Activated CD8-positive, alpha-beta memory T cell treated with anti-CD3 and anti-CD28 coated beads for 4 hours (primary cell): ENCODE measurements at places on chromosomes 3 and 15.

GRCh38 chr3:108293858-108294257 lies 2.5 kb upstream of the HHLA2 start:
- no peak for DNase-seq

- no peak for DNase-seq
These were observed 303.4 kb downstream of the ZNF621 start for GRCh38 chr3:40827942-40828688.

GRCh38 chr3:3288255-3288654 lies 108.8 kb upstream of the CRBN start:
- DNase-seq, result no peak

GRCh38 chr15:75313116-75313845 lies 22.6 kb upstream of the COMMD4 start:
- no peak for DNase-seq

- no peak for DNase-seq
These were observed 128.2 kb downstream of the SCAPER start for GRCh38 chr15:76776969-76777368.

- no peak for DNase-seq
These were observed 150.1 kb downstream of the FGF12 start for GRCh38 chr3:192577271-192577670.

DNA sequence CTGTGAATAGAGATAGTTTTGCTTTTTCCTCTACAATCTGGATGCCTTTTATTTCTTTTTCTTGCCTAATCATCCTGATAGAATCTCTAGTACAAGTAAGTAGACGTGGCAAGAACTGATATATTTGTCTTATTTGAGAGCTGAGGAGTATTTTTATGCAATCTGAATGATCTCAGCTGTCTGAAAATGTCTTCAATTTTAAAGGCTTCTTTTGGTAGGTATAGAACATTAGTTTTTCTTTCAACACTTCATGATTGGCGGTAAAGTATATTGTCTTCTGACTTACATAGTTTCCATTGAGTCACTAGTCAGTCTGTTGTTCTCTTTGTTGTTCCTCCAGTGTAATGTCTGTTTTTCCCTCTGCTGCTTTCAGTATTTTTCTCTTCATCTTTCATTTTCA lies 31.3 kb downstream of the MGA start:
- no peak for DNase-seq

DNA sequence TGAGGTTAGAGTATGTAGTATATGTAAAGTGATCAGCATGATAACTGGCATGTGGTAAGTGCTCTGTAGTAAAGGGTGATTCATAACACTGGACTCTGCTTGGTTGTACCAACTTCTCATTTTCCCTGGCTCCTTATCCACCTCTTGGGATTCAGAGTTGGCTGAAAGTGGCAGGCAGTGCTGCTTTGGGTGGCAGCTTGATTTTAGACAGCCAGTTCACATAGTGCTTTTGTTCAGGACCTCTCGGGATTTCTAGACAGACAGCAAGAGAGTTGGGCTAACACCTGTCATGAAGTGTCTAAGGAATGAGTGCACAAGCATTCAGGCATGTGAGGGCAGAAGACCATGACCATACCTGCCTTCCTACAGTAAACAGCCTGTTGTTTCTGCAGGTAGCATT lies 69.0 kb downstream of the RBM6 start:
- no peak for DNase-seq

GRCh38 chr3:38137615-38138348 lies 679 bp upstream of the MYD88 start:
- no peak for DNase-seq

DNA sequence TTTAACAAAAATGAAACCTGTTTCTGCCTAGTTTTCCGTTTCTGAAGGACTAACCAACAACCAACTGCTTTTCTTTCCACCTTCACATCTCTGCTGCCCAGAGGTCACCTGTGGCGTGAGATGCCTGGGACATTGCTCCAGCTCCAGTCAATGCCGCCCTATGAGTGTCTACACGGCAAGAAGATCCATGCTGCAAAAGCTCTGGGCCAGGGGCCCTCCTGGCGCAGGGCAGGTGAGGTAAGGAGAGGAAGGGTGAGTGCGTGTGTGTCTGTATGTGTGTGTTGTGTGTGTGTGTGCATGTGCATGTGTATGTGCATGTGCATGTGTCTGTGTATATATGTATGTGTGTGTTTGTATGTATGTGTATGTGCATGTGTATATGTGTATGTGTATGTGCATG lies 131.4 kb downstream of the NSMCE3 start:
- DNase-seq, result no peak

DNA sequence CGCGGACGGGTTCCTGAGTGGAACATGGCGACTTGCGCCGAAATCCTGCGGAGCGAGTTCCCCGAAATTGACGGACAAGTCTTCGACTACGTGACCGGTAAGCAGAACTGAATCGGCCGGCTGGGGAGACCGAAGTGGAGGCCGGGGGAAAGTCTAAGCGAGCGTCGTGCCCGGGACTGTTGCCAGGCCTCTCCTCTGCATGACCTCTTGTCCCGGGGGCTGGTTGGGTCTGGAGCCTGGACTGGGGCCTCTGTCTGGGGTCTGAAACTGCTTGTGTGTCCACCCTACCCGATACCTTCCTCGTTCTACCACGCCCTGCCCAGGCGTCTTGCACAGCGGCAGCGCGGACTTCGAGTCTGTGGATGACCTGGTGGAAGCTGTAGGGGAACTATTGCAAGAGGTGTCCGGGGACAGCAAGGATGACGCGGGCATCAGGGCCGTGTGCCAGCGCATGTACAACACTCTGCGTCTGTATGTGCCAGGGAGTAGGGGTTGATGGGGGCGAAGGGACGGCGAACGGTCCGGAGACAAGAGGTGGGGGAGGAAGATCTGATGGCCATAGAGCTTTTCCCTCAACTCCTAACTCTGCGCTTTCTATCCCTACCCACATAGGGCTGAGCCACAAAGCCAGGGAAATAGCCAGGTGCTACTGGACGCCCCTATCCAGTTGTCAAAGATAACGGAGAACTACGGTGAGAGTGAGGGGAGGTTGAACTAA lies at the start of gene ABCF3:
TSS of gene ABCF3 (plus strand) at position 16 of the 718 bp plus-strand sequence. CDS start at position 25, 9 bp downstream.
- DNase-seq, result no peak

GRCh38 chr3:146071632-146072031 lies 89.4 kb downstream of the PLOD2 start:
- DNase-seq, result no peak

- no peak for DNase-seq
These were observed 10.4 kb downstream of the SLITRK3 start for GRCh38 chr3:165185707-165186327.

DNA sequence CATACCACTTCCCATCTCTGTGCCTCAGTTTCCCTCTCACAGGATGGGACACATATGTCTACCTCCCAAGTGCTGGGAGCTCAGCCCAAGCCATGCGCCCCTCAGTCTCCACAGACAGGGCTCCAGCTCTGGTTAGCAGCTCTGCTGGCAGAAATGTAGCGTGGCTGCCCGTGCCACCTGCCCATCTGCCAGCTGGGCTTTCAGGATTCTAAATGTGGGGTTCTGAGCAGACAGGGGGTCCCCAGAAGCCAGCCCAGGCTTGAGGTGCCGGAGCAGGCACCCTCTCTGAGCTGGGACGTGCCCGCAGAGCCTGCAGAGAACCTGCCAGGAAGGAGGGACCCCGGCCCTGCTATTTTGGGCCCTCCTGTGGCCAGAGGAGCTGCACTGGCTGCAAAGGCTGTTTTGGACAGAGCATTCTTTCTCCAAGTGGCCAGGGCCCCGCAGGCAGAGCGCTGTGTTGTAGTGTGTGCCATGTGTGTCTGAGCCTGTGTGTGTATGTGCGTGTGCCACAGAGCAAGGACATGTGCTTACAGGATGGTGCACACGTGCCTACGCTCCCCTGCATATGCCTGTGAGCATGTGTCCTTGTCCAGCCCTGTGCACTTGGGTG lies 31.7 kb downstream of the PSTPIP1 start:
- no peak for DNase-seq

DNA sequence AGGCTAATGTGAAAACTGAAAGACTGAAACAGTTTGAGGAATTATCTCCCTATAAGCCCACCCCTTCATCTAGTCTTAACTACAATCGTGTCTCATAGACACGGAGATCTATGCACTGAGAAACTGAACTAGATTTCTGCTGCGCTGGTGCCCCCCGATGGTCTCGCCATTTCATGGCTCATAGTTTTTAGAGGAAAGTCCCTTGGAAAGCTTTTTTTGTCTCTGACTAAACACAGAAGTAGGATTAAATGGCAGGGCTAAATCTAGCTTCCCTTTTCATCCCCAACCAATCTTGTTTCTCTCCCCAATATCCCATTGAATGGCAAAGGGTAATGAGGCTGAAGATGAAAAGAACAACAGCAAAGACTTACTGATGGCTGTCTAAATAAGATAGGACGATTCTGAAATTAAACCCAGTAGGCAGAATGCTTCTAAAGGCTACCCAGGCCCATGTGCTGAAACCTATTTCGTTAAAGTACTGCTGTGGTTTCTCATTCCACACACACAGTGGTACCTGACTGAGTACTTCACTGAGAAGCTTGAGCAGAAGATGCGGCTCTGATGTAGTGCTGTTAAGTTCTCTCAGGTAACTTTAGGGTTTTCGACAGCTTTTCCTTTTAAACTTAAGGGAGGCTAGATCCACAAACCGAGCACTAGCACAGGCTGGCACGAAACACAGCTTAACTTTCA lies 142.7 kb downstream of the GADL1 start:
- peak; percentile 13 for DNase-seq

DNA sequence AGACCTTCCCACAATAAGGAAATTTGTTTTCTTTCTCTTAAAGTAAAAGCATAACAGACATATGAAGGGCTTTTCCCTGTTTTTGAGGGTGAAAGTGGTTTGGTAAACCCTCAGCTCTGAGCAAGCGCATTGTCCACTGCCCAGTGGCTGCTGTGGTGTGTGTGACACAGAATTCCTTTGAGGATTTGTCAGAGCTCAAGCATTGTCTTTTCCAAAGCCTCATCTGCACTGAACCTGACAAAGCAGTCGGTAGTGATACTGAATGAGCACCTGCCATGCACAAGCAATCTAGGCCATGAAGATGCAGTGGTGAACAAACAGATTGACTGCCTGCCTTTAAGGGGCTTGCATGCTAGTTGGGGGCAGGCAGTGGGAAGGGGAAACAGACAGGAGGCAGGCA lies 128.3 kb downstream of the PLCL2 start:
- no peak for DNase-seq

DNA sequence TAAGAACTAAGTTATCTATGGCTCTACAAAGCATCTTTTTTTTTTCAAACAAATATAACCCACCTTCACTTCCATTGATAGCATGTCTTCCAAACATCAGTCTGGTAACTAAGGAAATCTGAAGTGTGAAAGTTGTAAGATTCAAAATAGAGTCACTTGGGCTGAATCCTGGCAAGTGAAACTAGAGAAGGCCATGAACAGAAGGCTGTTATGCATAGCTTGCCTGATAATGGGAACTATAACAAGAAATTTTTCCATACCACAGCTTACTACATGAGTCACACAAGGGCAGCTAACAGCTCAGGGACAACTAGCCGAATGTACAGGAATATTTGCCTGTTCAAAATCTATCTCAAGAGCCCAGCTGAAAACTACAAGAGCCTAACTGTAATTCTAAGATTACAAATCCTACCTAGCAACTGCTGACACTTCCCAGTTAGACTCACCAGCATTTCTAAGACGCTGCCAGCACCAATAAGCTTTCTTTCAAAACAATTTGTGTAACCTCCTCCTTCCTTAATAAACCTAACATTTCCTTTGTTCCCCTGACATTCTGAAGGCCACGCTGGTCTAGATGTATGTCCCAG lies 1066.5 kb downstream of the PLOD2 start:
- no peak for DNase-seq

DNA sequence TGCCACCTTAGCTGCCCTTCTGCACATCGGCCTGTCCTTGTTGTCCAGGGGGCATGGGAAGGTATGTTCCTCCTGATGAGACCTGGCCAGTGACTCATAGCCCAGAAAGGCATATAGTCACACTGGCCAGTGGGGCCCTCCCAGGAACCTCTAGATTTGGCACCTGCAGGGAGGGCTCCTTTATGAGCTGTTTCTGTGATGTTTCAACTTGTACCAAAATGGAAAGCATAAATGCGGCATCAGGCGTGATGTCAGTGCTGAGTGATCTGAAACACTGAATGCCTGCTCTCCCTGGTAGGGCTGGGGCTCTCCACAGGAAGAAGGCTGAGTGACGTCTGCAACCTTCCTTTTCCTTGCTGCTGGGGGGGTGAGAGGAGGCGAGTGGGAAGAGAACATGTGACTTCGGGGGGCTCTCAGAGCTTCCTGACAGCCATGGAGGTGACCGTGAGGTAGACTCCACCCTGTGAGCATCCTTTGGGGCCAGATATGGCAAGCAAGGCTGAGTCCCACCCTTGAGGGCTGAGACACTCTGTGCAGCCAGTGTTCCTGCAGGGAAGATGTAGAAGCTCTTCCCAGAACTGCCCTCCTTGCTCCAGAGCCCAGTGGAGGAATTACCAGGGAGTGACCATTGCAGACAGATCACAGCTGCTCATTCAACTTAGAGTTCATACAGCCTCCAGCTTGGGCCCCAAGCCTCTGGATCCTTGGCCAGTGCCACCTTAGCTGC lies 37.1 kb upstream of the APEH start:
- DNase-seq, result no peak

GRCh38 chr3:25897019-25897418 lies 107.1 kb downstream of the OXSM start:
- DNase-seq, result no peak

GRCh38 chr3:186821429-186822387 lies 15.4 kb upstream of the RFC4 start:
- DNase-seq, result no peak

DNA sequence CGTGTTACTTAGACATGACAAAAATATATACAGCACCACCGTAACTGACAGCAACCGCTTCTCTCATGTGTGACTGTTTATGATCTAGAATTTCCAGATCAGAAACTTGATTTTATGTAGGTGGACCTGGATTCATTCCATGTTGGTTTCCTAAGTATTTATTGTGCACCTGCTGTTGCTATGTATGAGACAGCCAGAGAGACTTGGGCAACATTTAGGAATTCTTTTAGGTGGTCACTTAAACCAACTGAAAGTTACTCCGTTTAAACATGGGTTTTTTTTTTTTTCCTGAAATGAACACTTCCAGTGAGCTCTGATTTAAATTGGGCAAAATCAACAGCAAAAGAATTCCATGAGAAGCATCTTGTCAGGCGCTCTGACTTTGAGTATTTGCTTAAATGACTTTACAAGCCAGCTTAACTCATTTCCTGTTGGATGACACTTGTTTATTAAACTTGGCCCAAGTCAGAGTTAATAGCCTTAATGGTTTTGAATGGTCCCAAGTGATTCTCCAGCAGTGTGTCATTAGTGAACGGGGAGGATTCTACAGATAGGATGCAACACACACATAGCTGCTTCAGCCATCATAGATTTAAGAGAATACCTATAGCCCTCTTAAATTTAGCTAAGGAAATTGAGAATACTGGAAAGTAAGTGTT lies 31.8 kb downstream of the MITF start:
- no peak for DNase-seq

- no peak for DNase-seq
These were observed 369 bp upstream of the U2SURP start for GRCh38 chr3:143001034-143001368.

- no peak for DNase-seq
These were observed 191.9 kb upstream of the LINGO1 start for GRCh38 chr15:77824361-77825251.
